IMR-90 (cell line): ENCODE measurements at places on chromosomes 3 and 15. TPM values are rescaled to one million over a fixed set of nuclear protein-coding genes. Genes with fewer than 3 reads are reported as not detected.

GRCh38 chr3:9916734-9917680 is at the start of gene IL17RC:
Gene IL17RC (plus strand): TSS chr3:9917098. CDS start chr3:9917316, 218 bp downstream.
- peak; percentile 84 for DNase-seq

DNA sequence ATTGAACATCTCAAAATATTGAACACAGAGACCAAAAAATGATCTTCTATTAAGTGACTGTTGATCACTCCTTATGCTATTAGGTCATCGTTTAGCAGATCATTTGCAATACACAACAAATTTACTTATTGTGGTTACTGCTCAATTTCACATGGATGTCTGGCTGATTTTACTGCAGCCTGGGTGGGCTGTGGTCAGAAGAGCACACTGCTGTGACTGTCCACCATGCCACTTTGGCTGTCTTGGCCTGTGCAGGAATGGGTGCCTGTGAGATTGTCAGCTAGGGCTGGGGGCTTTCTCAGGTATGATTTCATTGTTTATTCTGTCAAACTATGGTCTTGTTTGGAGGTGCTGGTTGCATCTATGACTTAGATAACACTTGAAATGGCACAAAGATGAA is 80.1 kb upstream of the LRTM1 start:
- no peak for DNase-seq

- peak; percentile 37 for DNase-seq
Measured at GRCh38 chr3:12707449-12707848, 43.5 kb upstream of the RAF1 start.

GRCh38 chr3:76463501-76463900 is 576.4 kb upstream of the ROBO2 start:
- DNase-seq, result no peak

GRCh38 chr15:98868564-98868963 is 139.0 kb downstream of the PGPEP1L start:
- DNase-seq, result no peak

- DNase-seq, result no peak
Measured at GRCh38 chr3:180743813-180744590, 64.7 kb upstream of the CCDC39 start.

TMCO5A gene
- total RNA-seq, result not detected in 2 replicates

NANOGP8 gene
- total RNA-seq, result not detected in 2 replicates

CTDSPL gene
- total RNA-seq, result 29.0 and 33.3 TPM in 2 replicates

CFAP100 gene
- not detected in 2 replicates for total RNA-seq

CCK gene
- not detected in 2 replicates for total RNA-seq
